ENCODE measurements at places on chromosomes 4 and X.

- no peak for DNase-seq
These were observed 371.9 kb downstream of the GABRG1 start for GRCh38 chr4:45751877-45752530.

GRCh38 chr4:31370866-31371465 lies 650.8 kb downstream of the PCDH7 start:
- no peak for DNase-seq

DNA sequence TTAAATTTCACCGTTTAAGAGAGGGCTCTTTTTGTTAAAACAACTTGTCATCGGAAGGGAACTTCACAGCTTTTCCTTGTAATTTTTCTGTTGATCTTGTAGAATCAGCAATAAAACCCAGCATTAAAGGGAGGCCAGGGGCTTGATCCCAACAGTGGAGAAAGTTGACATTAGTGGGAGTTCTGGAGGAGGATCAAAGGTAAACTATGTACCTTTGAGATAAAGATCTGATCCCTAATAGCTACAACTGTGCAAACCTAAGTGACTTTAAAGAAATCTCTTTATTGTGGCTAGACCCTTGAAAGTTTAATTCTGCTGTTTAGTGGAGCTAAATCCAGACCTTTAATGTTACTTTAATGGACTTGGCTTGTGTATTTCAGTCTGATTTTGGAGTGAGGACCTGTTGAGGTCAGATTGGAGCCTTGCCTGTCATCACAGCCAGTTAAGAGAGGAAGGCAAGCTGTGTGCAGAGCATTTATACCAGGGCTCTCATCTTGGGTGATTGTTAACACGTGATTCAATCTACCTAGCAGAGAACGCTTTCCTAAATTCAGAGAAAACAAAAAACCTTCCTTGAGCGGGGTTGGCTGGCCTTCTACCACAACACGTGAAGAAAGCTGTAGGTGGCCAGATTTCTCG lies 1.7 kb downstream of the DOCK11 start:
- no peak for DNase-seq

GRCh38 chr4:181755846-181756245 lies 487.4 kb upstream of the TENM3 start:
- DNase-seq, result no peak

DNA sequence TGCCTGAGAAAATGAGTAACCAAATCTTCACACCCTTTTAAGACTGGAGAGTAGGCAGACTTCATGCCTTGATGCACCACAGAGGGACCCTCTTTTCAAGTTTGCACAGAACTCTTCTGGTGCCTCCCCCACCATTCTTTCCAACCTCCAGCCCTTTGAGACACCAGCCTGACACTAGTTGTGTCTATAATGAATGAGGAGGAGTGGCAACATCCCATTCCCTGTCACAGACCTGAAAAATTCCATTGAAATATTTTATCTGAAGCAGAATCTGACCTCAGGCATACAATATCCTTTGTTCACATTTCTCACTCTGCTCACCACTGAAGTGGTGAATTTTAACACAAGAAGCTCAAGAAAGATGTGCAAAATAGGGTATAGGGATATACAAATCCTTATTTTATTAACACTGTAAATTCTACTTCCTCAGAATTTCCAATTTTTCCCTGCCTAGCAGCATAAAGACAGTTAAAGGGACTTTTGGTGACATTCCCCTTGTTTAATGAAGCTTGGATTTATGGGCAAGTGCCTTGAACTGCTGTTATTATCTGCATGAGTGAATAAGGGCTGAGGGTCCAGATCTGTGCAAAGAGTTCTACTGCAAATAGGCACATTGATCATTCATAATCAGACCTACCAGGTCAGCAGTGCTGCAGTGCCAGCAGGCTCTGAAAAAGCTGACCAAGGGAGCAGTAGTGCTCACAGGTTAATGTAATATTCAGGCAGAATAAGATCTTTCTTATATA lies 149.9 kb upstream of the PAQR3 start:
- no peak for DNase-seq
